Bronchial epithelial cell (primary cell): ENCODE measurements at places on chromosomes 7 and 10. TPM values are rescaled to one million over a fixed set of nuclear protein-coding genes. Genes with fewer than 3 reads are reported as not detected.

C10orf53 gene
- total RNA-seq = not detected in 2 replicates

CYP3A4 gene
- total RNA-seq = 0.26 TPM in 1 of 2 replicates, not detected in the other

TMEM184A gene
- 9.0 and 43.8 TPM in 2 replicates for total RNA-seq

SPDYE16 gene
- total RNA-seq = not detected in 2 replicates

IFIT1B gene
- not detected in 2 replicates for total RNA-seq

TAC1 gene
- total RNA-seq = 0.13 TPM in 1 of 2 replicates, not detected in the other

TMEM176B gene
- total RNA-seq = not detected in 2 replicates

SOSTDC1 gene
- not detected in 2 replicates for total RNA-seq

PRSS37 gene
- not detected in 2 replicates for total RNA-seq

APBB1IP gene
- total RNA-seq = not detected in 2 replicates

SEMA4G gene
- total RNA-seq = 0.26 and 0.51 TPM in 2 replicates

RHOBTB1 gene
- total RNA-seq = 3.5 and 6.3 TPM in 2 replicates

SGMS1 gene
- 21.3 and 32.1 TPM in 2 replicates for total RNA-seq

PAPSS2 gene
- 0.26 and 5.5 TPM in 2 replicates for total RNA-seq

UCN3 gene
- not detected in 2 replicates for total RNA-seq

CLCN1 gene
- total RNA-seq = under 0.01 and 0.13 TPM in 2 replicates

HTRA1 gene
- 64.1 and 80.3 TPM in 2 replicates for total RNA-seq

SH3PXD2A gene
- 12.4 and 16.1 TPM in 2 replicates for total RNA-seq

CLDN4 gene
- total RNA-seq = 55.5 and 126 TPM in 2 replicates

SPDYE1 gene
- total RNA-seq = not detected in 2 replicates

TRIM73 gene
- 0.38 and 0.79 TPM in 2 replicates for total RNA-seq

ACSM6 gene
- not detected in 2 replicates for total RNA-seq

VSTM4 gene
- under 0.01 TPM in 2 replicates for total RNA-seq

SMO gene
- total RNA-seq = 2.4 and 5.0 TPM in 2 replicates

FAM25C gene
- 9.3 TPM in 1 of 2 replicates, not detected in the other for total RNA-seq

TDRD1 gene
- total RNA-seq = 1.8 and 2.1 TPM in 2 replicates

FBXW4 gene
- total RNA-seq = 49.5 and 72.6 TPM in 2 replicates

PKD2L1 gene
- under 0.01 TPM in 1 of 2 replicates, not detected in the other for total RNA-seq

RINT1 gene
- 9.0 and 9.5 TPM in 2 replicates for total RNA-seq

CALY gene
- not detected in 2 replicates for total RNA-seq

BEND7 gene
- total RNA-seq = 1.3 and 4.2 TPM in 2 replicates

ACTL6B gene
- not detected in 2 replicates for total RNA-seq

CRPPA gene
- 0.26 and 0.64 TPM in 2 replicates for total RNA-seq

CRYGN gene
- not detected in 2 replicates for total RNA-seq

RTKN2 gene
- 0.79 and 1.7 TPM in 2 replicates for total RNA-seq

NUTM2E gene
- 0.13 TPM in 1 of 2 replicates, not detected in the other for total RNA-seq

GPC2 gene
- 1.0 and 1.3 TPM in 2 replicates for total RNA-seq

UCMA gene
- not detected in 2 replicates for total RNA-seq

EVX1 gene
- not detected in 2 replicates for total RNA-seq

GRM3 gene
- not detected in 2 replicates for total RNA-seq

LIPM gene
- not detected in 2 replicates for total RNA-seq

CLDN3 gene
- total RNA-seq = not detected in 2 replicates

NPS gene
- not detected in 2 replicates for total RNA-seq

POU6F2 gene
- total RNA-seq = 0.13 TPM in 1 of 2 replicates, not detected in the other
